ENCODE measurements at places on chromosomes 6 and 20.

DNA sequence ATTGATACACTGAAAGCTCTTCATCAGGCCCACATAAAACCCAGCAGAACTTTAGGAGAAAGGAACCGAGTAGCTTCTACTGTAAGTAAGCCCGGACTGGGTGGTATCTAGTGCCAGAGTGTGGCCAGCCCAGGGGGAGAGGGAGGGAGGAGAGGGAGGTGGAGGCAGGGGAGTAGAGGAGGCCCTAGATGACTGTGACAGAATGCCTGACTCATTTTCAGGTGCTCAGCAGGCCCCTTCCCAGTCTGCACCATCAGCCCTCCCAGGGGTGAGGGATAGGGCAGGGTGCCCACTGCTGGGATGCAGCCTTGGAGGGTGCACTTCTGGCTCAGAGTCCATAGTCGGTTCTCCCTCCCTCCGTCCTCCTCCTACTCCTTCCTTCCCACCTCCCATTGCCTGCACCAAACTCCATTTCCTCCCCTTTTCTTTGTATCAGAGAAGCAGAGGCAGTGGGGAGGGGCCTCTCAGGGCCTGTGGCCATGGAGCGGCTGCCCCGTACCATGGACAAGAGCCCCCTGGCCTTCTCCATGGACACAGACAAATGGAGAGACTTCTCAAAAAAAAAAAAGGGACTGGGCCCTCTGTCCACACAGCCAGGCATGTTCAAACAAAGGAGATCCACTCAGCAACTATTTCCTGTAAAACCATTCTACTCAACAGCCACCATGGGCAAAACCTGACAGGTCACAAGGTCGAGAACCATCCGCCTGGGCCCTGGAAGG lies 184.9 kb upstream of the SNX9 start:
- no peaks in the 10 kb centered on the region for H3K4me1 ChIP-seq
- H3K27ac ChIP-seq: no peak overlapping the region

DNA sequence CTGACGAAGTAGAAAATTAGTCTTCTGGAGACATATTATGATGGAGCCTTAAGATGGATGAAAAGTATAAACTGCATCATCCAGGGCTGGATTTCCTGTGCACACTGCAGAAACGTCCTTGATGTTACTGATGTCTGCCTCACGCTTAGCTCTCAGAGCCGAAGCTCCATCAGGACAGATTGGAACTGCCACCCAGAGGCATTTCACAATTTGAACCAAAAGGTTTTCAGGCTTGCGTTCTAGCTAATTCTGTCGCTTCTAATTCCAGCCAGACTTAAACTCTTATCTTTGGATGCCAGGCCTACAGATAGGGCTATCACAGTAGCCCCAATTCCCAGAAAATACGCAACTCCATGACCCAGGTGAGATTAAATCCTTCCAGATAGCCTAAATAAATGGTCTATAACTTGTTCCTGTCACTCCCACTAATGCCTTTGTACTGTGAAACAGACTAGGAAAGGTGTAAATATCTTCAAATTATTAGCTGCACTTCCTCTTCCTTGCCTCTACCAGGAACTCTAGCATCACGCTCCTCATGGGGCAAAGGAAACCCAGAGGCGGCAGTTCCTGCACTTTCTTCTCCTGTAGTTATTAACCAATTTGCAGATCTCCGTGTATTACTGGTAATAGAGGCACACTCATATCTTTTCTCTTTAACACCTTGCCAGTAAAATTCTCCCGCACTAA lies 634.6 kb downstream of the PRKN start:
- no peaks in the 10 kb centered on the region for H3K27me3 ChIP-seq
- no peaks in the 10 kb centered on the region for H3K36me3 ChIP-seq
- H3K4me1 ChIP-seq: no peaks in the 10 kb centered on the region
- no peak overlapping the region for H3K4me3 ChIP-seq

DNA sequence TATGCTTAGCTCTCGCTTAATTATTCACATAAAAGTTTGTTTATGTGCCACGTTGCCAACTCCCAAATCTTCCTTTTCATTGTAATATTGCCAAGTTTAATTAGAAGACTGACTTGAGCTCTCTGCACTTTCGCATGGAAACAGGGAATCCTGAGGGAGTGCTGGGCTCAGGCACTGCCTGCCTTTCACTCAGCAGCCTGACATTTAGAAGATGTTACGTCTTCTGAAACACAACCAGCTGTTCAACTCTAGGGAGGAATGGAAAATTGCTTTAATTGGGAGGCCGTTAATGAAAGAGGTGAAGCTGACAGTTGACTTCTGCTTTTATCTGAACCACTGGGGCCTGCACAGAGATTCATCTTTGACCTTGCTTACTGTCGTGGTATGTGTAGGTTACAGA lies 77.4 kb upstream of the MTHFD1L start:
- H3K4me3 ChIP-seq: no peak overlapping the region
- H3K27me3 ChIP-seq: no peaks in the 10 kb centered on the region
- DNase-seq: no peak

GRCh38 chr20:36815454-36816091 lies 42.0 kb upstream of the DSN1 start:
- no peaks in the 10 kb centered on the region for H3K36me3 ChIP-seq
- H3K27ac ChIP-seq: no peak overlapping the region
- H3K27me3 ChIP-seq: no peaks in the 10 kb centered on the region
- H3K4me1 ChIP-seq: no peaks in the 10 kb centered on the region

GRCh38 chr6:12289365-12289919 lies 719 bp upstream of the EDN1 start:
- DNase-seq: no peak
- H3K4me3 ChIP-seq: peak overlapping the region; percentile 38
- no peaks in the 10 kb centered on the region for H3K36me3 ChIP-seq
- peaks cover 15% of the 10 kb centered on the region for H3K27me3 ChIP-seq
- no peak overlapping the region for H3K27ac ChIP-seq
- H3K4me1 ChIP-seq: peaks cover 12% of the 10 kb centered on the region

DNA sequence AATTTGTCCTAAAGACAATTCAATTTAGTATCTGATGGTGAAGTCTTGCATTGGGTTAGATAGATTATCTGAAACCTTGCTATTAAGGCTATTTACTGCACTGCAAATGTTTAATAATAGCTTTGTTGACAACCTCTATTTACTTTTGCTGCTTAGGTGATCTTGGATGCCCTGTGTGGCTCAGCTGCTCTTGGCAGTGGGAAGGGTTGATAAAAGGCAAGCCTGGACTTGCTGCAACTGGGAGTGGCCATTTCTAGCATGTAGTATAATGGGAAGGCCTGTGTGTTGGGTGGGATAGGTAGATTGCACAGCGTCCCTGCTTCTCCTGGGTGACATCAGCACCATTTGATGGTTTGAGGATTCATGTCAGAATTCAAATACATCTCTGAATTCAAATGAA lies 49.1 kb downstream of the ARMC2 start:
- no peaks in the 10 kb centered on the region for H3K36me3 ChIP-seq
- no peak for DNase-seq
- H3K4me1 ChIP-seq: peaks cover 67% of the 10 kb centered on the region
- no peaks in the 10 kb centered on the region for H3K27me3 ChIP-seq

DNA sequence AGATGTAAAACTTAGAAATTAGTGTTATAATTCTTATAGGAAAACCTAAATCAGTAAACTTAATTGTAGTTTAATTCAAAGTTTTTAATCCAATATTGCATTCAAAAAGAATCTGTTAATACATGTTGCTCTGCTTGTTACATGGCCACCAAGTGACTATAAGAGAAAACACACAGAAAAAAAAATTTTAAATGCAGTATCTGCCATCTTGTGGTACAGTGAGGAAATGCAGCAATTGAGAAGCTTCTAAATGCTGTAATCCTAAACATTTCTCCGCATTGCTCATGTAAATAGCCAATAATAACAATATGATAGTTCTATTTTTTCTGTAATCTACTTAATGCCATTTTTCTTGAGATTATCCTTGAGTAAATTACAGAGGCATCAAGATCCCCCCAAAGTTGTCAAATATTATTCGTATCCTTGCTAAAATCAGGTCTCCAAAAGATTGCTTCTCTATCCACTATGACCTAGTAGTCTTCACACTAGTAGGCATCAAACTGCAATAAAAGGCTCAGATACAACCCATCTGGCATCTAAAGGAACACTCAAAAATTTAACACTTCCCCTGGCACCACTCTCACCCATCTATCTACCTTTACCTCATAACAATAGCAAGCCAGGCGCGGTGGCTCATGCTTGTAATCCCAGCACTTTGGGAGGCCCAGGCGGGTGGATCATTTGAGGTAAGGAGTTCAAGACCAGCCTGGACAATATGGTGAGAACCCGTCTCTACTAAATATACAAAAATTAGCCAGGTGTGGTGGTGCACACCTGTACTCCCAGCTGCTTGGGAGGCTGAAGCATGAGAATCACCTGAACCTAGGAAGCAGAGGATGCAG lies 34.6 kb downstream of the HDAC2 start:
- H3K4me1 ChIP-seq: no peaks in the 10 kb centered on the region
- peak; percentile 25 for DNase-seq
- H3K27ac ChIP-seq: no peak overlapping the region
- H3K36me3 ChIP-seq: peaks cover 5% of the 10 kb centered on the region

All from CD4-positive, alpha-beta memory T cell (primary cell).